Ecto neural progenitor cell (in vitro differentiated cells): ENCODE measurements at places on chromosomes 5 and 9.

DNA sequence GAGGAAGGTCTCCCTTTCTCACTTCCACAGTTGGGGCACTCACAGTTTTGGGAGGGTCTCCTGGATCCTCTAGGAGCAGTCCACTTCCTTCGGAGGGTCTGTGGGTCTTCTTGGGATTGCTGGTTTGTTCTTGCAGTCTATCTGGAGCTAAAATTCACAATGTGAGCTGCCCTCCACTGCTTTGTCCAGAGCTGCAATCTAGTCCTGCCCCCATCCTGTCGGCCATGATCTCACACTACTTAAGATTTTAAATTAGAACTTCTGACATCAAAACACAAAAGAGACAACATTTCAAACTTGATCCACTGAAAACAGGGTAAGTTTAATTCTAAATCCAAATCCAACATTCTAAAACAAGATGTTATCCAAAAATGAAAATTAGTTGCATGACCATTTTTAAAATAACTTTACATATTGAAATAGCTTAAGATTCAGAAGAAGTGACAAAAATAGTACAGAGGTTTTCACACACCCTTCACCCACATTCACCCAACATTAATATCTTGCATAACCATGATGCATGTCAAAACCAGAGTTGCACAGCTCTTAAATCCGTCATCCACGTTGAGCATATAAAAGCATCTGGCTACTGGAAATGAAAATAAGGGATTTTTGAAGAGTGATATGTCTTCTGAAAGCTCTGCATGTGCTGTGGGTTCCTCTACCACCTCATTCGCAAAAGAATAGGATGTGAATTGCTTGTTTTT lies 113.7 kb upstream of the EPB41L4A start:
- no peak for DNase-seq

GRCh38 chr5:167217097-167217743 lies 1074.2 kb upstream of the WWC1 start:
- DNase-seq, result no peak

- DNase-seq, result no peak
These were observed 55.6 kb downstream of the PTPDC1 start for GRCh38 chr9:94139672-94140417.

DNA sequence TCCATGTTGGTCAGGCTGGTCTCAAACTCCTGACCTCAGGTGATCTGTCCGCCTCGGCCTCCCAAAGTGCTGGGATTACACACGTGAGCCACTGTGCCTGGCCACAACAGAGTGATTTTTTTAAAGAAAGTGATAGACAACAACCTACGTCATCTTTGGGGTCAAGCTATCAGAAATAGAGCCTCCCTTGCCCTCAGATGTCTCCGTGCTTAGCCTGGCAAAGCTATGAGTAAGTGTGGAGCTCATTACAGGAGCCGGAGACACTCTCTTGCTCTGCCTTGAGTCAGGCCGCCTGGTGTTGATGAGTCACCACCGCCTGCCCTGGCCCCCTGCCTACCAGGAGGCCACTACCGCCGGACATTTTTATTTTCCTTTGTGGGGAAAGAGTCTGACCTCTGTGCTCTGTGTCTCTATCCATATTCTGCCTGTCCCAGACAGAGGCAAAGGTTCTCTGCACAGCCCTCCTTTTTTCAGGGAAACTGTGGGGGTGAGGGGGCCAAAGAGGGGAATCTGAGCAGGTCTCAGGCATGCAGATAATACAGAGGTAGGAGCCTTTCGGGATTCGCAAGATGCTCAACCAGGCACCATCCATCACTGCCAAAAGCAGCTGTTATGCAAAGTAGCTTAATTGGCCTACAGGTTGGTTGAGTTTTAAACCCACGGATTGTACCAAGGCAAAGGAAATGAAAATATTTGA lies 123.7 kb upstream of the CPEB4 start:
- DNase-seq, result no peak

DNA sequence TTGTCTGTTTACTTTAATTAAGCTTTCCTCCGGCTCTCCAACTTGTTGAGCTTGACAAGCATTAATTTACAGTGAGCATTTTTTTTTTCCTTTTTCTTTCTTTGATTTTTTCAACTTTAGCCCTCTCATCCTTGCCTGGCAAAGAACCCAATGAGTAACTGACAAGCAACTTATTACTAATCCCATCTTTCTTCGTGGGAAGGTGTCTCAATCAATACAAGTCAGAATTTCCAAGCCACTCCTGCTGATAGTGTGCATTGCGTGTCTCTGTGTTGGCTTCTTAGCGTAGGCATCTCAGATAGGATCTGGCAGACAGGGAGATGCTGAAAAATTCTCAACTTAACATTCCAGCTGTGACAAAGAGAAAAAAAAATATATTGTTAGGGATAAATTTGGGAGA lies 527.7 kb upstream of the WWC1 start:
- no peak for DNase-seq

GRCh38 chr9:27206041-27206440 lies 90.9 kb downstream of the EQTN start:
- no peak for DNase-seq

DNA sequence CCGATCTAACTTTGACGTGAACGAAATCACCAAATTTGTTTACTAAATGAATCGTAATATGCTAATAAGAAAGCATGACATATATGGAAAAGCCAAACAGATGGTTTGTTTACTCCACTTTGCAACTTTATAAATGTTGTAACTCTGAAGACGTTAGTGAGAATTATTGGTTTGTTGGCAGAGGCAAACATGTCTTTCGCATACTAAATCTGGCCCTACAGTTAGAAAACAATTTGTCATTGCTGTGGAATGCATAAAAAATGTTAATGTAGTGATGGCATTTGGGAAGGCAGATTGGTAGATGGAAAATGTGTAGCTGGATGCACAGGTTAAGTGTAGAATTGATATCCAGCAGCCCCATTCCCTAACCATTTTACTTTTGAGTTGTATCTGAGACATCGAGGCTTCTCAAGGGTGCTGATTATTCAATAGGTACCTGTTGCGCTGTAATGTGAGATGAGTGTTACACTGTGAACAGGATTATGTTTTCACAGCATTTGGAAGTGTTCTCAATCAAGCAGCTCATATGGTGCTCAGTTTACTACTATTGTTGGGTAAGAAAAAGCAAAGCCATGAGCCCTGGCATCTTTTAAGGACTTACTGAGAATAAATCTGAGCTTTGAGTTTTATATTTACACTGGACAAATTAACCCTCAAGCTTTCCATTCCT lies 444.8 kb downstream of the BNC2 start:
- DNase-seq, result no peak

DNA sequence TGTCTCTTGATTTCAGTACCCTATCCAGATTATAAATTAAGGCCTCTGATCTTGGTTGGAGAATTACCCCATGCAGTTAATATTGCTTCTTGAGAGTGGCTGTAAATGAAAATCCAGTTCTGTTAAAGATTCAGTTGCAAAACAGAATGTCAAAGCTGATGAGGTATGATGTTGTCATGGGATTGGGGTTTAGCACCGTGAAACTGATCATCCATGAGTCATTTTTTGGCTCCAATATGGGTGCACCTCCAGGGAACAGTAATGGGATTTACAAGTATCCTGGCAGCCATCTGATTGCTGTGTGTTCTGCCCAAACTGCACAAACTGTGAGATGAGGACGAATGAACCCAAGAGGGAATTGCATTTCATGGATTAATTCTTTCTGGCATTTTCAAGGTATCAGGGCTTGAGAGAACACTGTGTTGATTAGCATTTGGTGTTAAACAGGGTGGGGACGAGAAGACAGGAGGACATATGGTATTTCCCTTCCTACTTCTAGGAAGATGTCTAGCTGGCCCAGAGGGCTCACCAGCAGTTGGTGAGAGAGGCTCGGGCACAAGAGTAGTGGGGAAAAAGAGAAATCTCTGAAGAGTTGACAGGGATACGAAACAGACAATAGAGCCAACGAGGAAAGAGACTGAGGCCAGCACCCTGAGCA lies 214.7 kb downstream of the GAS1 start:
- DNase-seq, result no peak

- DNase-seq, result peak; percentile 46
These were observed 27.1 kb upstream of the NKD2 start for GRCh38 chr5:981456-981855.

GRCh38 chr5:154677921-154678320 lies 77.3 kb upstream of the LARP1 start:
- DNase-seq, result no peak

GRCh38 chr5:113380807-113381326 lies 53.9 kb downstream of the TSSK1B start:
- no peak for DNase-seq

DNA sequence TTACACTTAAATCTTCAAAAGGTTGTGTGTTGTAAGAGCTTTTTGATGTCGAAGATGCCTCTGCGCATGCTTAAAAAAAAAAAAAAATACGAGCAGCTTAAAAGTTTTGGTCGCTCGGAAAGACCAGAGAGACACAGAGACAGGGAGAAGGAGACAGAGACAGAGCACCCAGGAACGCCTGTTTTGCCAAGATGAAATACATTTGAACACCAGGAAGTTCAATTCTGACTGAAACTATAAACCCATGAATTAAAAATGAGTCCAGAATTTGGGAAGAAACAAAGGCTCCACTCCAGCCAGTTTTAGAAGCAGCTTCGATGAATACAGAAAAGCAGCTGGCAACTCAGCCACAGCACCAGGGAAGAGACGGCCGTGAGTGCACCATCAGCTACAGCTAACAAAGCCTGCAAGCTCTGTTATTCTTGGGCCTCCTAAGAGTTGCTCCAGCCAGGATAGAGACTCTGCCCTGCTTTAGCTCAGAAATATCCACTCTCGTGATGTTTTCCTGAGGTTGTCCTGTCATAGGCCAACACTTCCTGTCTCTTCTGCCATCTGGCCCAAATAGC lies 2.5 kb upstream of the ZNF474 start:
- DNase-seq, result no peak

- DNase-seq, result no peak
These were observed 585.8 kb downstream of the TLE4 start for GRCh38 chr9:80157561-80157983.

DNA sequence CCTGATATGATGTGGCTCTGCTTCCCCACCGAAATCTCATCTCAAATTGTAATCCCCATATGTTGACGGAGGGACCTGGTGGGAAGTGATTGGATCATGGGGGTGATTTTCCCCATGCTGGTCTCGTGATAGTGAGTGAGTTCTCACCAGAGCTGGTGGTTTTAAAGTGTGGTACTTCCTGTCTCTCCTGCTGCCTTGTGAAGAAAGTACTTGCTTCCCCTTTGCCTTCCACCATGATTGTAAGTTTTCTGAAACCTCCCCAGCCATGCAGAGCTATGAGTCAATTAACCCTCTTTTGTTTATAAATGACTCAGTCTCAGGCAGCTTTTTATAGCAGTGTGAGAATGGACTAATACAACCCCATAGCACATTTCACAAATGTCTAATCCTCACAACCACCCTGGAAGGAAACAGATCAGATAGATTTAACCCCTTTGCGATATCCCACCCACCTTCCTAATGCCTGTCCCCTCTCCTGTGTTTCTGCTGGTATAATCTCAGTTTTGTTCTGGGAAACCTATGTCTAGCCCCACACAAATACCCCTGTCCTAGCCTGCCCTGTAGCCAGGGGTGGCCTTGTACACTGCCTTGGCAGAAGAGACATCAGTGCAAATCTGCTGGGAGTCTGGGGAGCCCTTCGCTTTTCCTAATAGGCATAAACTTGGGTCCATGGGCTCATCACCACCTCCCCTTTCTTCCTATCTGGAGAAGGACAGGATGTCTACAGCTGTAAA lies 157.0 kb upstream of the RAI14 start:
- no peak for DNase-seq

- no peak for DNase-seq
These were observed 706.4 kb downstream of the SEMA5A start for GRCh38 chr5:8839361-8840055.

GRCh38 chr9:36110434-36110833 lies 26.1 kb upstream of the GLIPR2 start:
- DNase-seq, result no peak

DNA sequence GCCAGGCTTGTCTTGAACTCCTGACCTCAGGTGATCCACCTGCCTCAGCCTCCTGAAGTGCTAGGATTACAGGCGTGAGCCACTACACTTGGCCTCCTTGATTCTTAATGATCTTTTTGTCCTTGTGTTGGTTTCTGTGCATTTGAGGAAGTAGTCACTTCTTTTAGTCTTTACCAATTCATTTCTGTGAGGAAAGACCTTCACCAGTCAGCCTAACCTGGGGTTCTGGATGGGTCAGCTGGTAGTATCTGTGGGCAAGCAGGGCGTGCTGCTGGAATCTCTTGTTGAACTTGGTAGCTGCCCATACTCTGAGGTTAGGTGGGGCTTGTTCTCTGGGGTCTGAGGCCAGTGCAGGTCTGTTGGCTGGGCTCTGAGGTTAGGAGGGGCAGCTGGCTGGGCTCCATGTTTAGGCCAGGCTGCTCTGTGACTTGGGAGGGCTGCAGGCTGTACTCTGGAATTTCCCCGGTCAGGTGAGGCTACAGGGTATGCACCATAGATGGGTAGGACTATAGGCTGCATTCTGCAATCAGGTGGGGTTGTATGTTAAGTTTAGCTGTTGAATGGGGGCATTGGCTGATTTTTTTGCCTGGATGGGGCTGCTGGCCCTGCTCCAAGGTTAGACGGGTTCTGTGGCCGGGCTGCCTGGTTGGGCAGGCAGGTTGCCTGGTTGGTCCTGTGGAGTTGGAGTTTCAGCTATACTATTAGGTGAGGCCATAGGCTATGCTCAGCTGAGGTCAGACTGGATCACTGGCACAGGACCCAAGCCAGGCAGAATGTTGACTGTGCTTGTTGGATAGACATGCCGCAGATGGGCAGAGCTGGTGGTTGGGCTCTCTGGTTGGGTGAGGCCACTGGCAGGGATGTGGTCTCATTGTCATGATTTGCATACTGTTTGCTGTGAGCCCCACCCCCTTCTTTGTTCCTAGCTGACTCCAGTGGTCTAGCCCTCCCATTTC lies 19.2 kb downstream of the UBAP1 start:
- no peak for DNase-seq

- DNase-seq, result no peak
These were observed 360.5 kb downstream of the BNC2 start for GRCh38 chr9:16509997-16510396.

- no peak for DNase-seq
These were observed 38.3 kb downstream of the EQTN start for GRCh38 chr9:27258662-27259061.

GRCh38 chr9:137482094-137482781 lies 23.1 kb upstream of the NSMF start:
- no peak for DNase-seq

DNA sequence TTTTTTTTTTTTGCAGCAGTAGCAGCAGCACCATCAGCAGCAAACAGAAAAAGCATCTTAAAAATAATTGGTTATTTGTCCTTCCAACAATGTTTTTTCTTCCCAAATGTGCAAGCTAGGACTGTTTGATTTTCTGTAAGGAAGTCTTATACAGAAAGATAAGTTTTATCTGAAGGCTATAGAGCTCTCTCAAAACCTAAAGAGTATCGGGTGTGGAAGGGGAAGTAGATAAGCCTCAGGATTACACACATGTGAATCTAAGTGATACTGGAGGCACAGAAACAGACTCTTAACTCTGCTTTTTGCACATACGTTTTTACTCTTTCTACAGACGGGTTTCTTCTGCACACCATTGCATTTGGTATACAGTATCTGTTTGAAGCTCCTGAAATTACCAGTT lies 184.4 kb upstream of the FTMT start:
- DNase-seq, result no peak
